ENCODE measurements at places on chromosomes 13 and 19. TPM values are rescaled to one million over a fixed set of nuclear protein-coding genes. Genes with fewer than 3 reads are reported as not detected.

DNA sequence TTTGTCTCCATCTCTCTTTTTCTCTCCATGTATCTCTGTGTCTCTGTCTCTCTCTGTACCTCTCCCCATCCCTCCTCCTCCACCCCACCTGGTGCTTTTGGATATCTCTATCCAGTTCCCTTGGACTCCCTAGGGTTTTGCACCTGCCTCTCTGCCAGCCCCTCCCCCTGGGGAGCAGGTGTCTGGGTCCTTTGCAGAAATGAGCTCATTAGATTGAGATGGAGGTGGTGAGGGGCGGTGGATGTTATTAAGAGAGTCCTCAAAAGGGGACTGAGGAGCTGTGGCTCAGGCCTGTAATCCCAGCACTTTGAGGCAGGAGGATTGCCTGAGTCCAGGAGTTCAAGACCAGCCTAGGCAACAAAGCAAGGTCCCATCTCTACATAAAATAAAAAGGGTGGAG lies 2.1 kb downstream of the KCNN4 start:
- no peak for DNase-seq

GRCh38 chr13:47142105-47142504 lies 245.3 kb upstream of the HTR2A start:
- DNase-seq: no peak

GRCh38 chr19:17128403-17128802 lies 52.8 kb downstream of the MYO9B start:
- no peak for DNase-seq

- no peak for DNase-seq
Measured at GRCh38 chr13:113431171-113431570, 22.1 kb downstream of the ADPRHL1 start.

- no peak for DNase-seq
Measured at GRCh38 chr13:19159761-19160420, 21.7 kb downstream of the TUBA3C start.

DNA sequence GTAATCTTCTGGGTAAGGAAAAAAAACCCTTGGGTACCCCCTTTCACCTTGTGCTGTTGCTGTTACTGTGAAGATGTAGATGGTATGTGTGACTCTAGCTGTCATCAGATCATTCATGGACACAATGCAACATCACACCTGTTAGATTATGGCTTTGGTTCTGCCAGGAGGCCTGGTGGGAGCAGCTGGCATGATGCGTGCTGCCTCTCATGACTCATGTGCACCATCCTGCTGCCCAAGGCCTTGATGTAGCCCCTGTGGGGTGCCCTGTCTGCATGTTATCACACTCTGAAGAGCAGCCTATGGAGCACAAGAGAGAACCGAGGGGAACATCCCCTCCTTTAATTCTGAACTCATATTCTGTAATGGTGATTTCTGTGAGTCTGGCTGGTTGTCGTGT lies 57.7 kb upstream of the TEX29 start:
- no peak for DNase-seq

GRCh38 chr19:33427801-33428626 lies 54.5 kb downstream of the CEBPG start:
- no peak for DNase-seq

GRCh38 chr13:40160618-40161350 lies 505.3 kb downstream of the COG6 start:
- DNase-seq: no peak

The SHD gene
- not detected for total RNA-seq

The HCN2 gene
- total RNA-seq: 0.45 TPM

The CAMSAP3 gene
- 6.3 TPM for total RNA-seq

The CPB2 gene
- 0.16 TPM for total RNA-seq

The ZNF493 gene
- 7.1 TPM for total RNA-seq

The HSH2D gene
- 81.7 TPM for total RNA-seq

The NKPD1 gene
- 0.13 TPM for total RNA-seq

The RNF17 gene
- not detected for total RNA-seq

The CIRBP gene
- total RNA-seq: 264 TPM

The ADGRE1 gene
- total RNA-seq: 8.9 TPM

Data from GM12878 (cell line).